ENCODE measurements at places on chromosomes 2 and 18.

DNA sequence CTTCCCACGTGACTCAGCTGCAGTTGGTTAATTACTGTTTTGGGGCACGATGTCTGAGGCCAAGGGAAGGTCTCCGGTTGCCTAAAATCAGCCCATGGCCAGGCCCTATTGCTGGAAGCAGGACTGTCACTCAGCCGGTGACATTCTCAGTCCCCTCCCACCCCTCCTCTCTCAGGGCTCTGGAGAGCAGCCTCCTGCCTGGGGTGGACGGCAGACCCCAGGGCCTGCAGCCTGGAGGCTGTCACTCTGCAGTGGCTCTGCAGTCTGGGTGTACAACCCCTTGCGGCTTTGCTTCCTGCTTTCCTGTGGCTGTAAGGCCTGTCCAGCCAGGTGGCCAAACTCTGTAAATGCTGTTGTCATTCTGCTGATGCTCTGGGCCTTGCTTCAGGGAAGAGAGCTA, 32.8 kb downstream of the ZBTB7C start:
- DNase-seq: no peak

- no peak for DNase-seq
Observed at GRCh38 chr18:68467329-68467728, 247.6 kb downstream of the TMX3 start.

GRCh38 chr2:224354632-224355211, 47.2 kb downstream of the FAM124B start:
- no peak for DNase-seq

DNA sequence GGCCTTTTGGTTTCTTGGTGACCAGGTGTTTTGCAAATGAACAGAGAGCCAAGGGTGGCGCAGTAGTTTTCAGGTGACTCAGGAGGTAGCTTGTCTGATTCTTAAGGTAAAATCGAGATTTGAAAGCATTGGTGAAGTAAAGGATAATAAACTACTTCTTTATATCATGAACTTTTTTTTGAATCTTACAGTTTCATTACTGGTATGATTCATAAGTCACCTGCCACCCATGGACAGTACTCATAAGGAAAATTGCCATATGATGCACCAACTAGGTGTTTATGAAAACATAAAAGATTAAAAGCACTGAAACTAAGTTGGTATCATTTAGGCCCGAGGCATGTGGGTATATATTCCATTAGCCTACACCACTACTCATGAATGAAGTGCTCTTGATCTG, 84.1 kb upstream of the MGAT5 start:
- DNase-seq: no peak

DNA sequence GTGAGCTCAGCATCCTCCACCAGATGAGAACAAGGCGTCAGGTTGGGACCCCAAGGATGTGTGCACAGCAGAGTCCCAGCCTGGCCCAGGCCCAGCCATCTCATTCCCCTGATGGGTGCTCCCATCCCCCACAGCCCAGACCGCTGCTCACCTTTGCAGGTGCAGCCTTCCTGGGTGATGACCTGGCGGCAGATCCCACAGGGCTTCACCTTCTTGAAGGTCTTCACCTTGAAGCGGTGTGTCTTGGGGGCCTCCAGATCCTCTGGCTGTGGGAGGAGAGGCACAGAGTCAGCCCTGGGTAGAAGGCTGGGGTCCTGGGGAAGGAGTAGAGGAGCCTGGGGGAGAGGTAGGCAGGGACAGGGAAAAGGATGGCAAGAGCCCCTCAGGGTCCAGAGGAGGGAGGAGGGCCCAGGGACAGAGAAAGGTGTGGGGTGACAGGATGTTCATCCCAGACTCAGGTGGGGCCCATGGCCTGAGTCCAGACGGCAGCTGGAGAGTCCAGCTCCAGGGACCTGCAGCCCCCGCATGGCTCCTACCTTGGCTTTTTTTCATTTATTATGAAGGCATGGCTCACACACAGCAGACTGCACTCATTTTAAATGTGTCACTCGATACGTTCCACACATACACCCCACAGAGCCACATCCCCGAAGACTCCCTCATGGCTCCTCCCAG, 11.9 kb downstream of the TNS1 start:
- DNase-seq: no peak

GRCh38 chr18:21369146-21369545, 127.1 kb downstream of the GREB1L start:
- no peak for DNase-seq

DNA sequence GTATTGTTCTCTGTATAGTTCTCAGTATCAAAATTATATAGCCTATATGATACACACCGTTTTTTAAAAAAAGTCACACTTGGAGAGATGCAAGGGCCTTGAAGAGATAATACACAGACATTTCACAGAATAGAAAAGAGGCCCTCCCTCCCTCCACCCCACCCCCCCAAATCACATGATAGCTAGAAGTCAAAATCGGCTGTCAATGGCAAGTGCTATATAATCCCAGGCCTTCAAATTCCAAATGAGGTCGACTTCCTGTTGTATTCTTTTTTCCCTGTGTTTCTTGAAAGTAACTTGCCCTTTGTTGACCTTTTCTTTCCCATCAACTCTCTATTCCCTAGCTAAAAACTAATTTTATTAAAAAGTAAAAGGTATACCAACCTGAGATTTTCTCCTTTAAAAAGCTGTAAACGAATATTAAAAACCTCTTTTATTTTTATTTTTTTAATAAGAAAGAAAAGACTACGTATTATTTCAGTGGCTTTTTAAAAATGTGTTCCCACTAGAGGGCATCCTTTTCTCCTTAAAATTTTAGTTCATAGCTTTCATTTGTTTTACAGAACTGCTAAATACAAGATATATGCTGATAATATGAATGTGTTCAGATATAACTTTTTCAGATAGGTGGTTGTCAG, 46.6 kb downstream of the KCMF1 start:
- DNase-seq: no peak

GRCh38 chr2:112173646-112174319, 35.6 kb downstream of the FBLN7 start:
- no peak for DNase-seq

- DNase-seq: no peak
Observed at GRCh38 chr18:49376046-49376445, 84.4 kb downstream of the DYM start.

GRCh38 chr2:31513553-31513952, 67.2 kb downstream of the SRD5A2 start:
- no peak for DNase-seq

- DNase-seq: no peak
Observed at GRCh38 chr2:214450118-214450894, 39.5 kb downstream of the VWC2L start.

- peak; percentile 71 for DNase-seq
Observed at GRCh38 chr2:144659731-144660275, 139.9 kb upstream of the ZEB2 start.

GRCh38 chr2:157460897-157461296, 17.0 kb upstream of the CYTIP start:
- DNase-seq: no peak

- DNase-seq: peak; percentile 39
Observed at GRCh38 chr2:45353879-45354278, 257.2 kb downstream of the SRBD1 start.

DNA sequence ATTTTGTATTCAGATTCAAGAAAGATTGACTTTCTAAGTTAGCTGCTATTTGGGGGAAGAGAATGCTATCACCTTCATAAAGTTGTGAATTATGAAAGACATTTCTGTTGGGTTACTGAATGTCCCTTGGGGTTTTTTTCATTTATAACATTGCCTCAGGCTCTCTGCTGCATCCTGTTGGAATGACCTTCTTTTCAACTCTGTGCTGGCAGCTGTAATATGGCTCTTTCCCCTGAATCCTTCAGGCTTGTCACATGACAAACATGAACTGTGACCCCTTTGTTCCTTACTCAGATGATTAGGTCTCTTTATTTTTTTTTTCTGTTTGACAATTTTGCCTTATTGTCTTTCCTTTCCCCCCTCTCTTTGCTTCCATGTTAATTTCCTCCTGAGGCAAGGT, 159.8 kb downstream of the TAF4B start:
- DNase-seq: no peak

GRCh38 chr2:126932966-126933710, 34.4 kb downstream of the TEX51 start:
- no peak for DNase-seq

GRCh38 chr2:6071519-6071918, 379.3 kb downstream of the SOX11 start:
- no peak for DNase-seq

DNA sequence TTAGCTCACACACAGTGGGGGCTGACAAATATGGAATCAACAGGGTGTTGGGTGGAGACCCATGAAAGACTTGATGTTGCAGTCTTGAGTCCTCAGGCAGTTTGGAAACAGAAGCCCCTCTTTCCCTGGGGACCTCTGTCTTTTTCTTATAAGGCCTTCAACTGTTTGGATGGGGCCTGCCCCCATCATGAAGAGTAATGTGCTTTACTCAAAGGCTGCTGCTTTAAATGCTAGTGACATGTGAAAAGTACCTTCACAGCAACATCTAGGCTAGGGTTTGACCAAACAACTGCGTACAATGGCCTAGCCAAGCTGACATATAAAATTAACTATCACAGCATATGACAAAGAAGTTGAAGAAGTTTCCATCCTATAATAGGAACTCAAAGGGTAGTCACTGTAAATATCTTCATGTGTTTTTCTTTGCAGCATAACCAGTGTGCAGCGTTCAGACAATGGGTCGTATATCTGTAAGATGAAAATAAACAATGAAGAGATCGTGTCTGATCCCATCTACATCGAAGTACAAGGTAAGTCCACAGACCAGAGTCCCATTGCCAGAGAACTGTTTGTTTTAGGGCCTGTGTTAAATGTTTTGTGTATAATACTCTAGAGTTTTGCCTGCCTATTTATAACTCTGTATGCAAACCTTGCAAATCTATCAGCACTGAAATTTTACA, 46.3 kb downstream of the MERTK start:
- DNase-seq: no peak

DNA sequence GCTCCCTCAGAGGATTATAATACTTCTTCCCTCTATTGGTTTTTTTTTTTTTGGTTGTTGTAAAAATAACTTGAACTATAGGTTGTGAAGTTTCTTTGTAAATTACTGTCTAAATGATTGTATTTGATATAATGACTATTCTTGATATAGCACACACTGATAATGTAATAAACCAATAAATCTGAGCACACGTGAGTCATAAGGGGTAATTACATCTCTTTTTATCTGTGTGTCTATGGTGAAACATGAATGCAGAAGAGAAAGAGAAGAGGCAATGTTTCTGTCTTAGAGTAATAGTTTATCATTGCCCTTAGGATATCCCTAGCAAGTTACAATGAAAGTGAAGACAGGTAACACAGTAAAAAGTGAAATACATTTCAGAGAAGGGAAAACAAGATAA, 64.1 kb upstream of the RAPGEF4 start:
- no peak for DNase-seq

GRCh38 chr2:2232167-2232566, 98.9 kb downstream of the MYT1L start:
- no peak for DNase-seq

DNA sequence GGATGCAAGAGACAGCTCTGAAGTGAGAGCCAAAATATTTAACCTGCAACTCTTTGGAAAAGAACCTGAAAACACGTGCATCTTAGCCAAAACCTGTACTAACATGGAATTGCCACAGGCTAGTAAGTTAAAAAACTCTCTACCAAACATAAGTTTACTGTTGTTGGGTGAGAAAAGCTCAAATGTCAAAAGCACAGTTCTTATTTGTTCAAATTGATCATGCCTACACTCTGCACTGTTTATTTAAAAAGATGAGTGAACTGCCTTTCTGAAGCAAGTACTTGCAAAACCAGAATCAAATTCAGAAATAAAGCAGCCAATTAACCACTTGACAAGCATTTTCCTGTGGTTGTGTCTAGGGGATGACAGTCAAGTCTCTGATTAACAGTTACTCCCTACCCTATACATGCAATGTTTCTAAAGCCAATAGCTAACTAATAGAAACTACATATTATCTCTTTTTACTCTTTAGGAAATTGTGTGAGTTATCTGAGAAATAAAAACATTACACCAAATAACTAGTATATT, 5.6 kb downstream of the IKZF2 start:
- DNase-seq: no peak

DNA sequence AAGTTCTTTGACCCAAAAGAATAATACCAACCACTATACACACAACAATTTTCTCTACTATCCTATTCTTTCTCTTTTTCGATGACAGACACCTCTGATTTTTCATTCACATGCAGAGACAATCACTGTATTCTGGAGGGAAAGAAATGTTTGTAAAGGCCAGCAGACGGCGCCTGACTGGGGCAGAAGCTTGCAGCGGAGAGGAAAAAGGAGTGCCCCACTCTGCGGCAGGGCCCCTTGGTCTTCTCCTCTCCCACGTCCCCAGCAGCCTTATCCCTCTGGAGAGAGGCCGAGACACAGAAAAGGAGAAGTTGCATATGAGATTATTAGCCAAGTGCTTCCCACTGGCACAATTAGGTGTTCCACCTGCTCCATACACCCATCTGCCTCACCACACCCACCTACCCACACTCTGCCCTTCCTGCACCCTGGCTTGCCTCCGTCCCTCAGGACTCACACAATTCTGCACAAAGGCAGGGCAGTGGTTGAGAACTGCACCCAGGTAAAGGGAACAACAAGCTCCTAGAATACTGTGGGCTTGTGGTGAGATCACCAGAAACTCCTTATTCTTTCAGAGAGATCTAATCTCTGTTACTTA, 687.3 kb downstream of the NRXN1 start:
- peak; percentile 15 for DNase-seq

GRCh38 chr2:64085936-64086335, 58.3 kb downstream of the PELI1 start:
- DNase-seq: no peak

- no peak for DNase-seq
Observed at GRCh38 chr18:10116574-10116973, 202.8 kb downstream of the VAPA start.

- no peak for DNase-seq
Observed at GRCh38 chr18:10892786-10893185, 256.6 kb downstream of the PIEZO2 start.

DNA sequence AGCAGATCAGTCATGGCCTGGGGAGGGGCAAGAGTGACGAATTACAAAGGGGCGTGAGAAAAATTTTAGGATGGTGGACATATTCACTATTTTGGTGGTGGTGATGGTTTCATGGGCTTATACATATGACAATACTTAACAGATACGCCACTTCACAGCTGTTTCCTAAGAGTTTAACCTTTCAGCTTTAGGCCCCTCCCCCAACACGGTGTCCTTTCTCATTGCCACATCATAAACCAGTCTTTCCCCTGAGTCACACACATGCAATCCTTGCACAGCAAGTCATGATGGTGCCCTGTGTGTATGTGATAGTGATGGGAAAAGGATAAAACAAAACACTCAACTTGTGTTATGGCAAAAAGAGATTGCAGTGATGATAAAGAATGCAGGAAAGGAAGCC, 47.6 kb upstream of the IL1R1 start:
- DNase-seq: no peak
